ENCODE measurements at places on chromosomes 11 and 22.
A peak's percentile ranks its signal among the peaks of the same experiment; 100 is the strongest.

DNA sequence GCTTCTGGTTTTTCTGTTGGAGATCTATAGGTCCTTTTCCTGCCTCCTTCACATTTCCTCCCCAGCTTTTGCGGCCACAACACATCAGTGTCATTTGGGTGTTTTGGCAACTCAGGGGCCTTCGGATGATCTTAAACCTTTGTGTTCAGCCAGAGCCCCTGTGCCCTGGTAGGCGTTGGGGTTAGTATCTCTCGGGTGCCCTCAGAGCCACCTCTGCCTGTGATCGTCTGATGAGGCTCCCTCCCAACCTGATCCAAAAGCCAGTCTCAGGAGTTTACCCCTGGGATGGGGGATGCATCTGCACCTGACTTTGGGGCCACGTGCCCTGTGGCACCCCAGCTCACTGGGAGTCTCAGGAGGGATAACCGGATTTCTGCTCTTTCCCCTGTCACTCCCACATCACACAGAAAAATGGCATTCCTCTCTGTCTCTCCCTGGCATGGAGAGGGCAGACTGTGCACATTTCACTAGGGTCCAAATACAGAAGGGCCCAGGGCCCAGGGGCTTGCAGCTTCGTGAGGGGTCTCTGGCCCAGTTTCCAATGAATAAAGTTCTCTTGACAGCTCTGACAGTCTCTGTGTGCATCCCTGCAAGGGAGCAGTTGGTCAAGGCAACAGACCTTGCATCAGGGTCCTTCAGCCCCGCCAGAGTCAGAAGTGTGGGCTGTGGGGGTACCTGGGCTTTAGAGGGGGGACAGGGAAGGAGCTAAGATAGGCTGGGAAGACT lies 2.6 kb downstream of the RNF26 start:
- DNase-seq, result no peak

GRCh38 chr11:7353100-7353499 lies 101.4 kb downstream of the SYT9 start:
- DNase-seq, result no peak

DNA sequence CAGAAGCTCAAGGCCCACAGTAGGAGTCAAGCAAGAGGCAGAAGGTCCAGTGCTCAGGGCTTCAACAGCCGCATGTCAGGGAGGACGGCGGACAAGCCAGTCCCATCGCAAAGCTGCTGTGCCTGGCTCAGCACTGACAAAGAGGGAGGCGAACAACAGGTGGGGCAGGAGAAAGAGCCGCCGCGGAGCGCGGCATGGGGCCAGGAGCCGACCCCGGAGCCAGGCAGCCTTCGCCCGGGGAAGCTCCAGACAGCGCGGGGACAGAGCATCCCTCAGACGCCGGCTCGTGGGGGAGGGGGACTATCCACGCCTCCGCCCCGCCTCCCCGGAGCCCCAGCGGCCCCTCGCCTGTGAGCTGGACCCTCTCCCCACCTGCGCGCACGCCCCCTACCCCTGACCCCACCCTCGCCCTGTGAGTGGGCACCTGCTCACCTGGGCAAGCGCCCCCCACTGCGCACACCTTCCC lies 369 bp downstream of the DHCR7 start:
- DNase-seq, result no peak

DNA sequence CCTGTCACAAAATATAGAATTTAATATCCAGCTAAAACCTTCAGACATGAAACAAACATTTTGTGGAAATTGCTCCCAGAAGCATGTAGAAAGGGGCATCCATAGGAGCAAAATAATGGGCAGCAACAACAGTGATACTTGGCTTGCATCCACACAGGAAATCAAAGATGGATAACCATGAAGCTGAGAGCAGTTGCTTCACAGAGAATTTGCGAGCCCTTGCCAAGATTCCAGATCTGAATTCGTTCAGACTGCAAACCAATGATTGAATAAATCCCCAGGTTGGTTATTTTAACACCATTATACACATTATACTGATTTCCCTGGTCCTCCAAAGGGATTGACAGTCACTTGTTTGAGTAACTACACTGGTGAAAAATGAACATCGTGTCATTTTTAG lies 15.6 kb upstream of the OR51L1 start:
- no peak for DNase-seq

GRCh38 chr11:44577231-44577830 lies 11.9 kb downstream of the CD82 start:
- no peak for DNase-seq

GRCh38 chr11:72317982-72318381 lies 74.0 kb upstream of the PHOX2A start:
- DNase-seq, result no peak

DNA sequence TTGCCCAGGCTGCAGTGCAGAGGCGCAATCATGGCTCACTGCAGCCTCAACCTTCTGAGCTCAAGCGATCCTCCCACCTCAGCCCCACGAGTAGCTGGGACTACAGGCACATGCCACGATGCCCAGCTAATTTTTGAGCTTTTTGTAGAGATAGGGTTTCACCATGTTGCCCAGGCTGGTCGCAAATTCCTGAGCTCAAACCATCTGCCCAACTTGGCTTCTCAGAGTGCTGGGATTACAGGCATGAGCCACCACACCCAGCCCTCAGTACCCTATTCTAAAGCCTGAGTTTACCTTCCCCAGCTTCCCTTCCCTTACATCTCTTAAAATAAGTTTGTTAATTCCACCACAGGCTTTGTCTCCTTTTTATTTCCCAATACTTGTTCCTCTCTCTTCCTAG lies 59.1 kb downstream of the AMBRA1 start:
- no peak for DNase-seq

GRCh38 chr11:9590717-9591116 lies 17.2 kb downstream of the WEE1 start:
- DNase-seq, result no peak

GRCh38 chr11:43693069-43693468 lies 12.5 kb downstream of the HSD17B12 start:
- DNase-seq, result no peak

DNA sequence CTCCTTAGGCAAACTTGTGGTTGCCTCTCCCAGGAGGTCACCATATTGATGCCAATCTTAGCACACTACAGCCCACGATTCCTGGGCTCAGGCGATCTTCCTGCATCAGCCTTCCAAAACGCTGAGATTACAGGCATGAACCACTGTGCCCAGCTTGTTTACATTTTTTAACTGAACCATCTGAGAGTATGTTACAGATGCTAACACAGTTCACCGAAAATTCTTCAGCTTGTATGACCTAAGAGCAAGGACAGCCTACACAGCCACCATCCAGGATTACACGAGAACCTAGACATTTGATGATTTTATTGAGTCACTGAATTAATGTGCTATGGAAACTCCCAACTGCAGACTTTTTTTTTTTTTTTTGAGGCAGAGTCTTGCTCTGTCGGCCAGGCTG lies 5.8 kb upstream of the LGALS1 start:
- no peak for DNase-seq

GRCh38 chr11:6419009-6419631 lies at the start of gene APBB1:
APBB1 (minus strand) TSS chr11:6419094; CDS start chr11:6411347, 7,747 bp downstream.
- DNase-seq, result no peak

GRCh38 chr22:45341498-45341897 lies 31.8 kb downstream of the FAM118A start:
- no peak for DNase-seq

- DNase-seq, result no peak
These were observed 108.2 kb downstream of the SIK3 start for GRCh38 chr11:116990061-116990473.

GRCh38 chr11:128448981-128449713 lies 138.2 kb downstream of the ETS1 start:
- DNase-seq, result no peak

- no peak for DNase-seq
These were observed 11.6 kb downstream of the PPFIBP2 start for GRCh38 chr11:7525424-7525823.

DNA sequence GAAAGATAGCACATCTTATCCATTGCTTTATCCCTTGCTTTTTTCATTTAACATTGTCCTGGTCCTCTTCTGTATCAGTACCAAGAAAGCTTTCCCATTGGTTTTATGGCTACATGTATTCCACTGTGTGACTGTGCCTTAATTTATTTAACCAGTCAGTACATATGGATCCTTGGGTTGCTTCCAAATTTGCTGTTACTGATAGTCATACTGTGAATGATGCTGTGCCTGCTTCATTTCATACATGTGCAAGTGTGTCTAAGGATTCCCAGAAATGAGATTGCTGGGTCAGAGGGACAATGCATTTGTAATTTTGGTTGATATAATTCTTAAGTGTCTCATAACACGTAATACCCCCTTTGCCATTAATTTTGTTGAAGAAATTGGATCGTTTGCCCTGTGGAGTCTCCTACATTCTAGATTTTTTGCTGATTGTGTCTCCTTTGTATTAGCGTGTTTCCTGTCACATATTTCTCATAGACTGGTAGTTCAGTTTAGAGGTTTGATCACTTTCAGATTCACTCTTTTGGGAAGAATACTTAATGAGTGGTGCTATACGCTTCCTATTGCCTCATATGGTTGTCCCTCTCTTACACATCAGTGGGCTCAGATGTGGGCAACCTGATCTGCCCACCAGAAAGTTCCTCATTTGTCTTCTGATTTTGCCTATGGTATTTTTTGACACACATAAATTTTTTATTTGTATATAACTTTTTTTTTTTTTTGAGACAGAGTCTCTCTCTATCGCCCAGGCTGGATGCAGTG lies 35.3 kb downstream of the MYBPC3 start:
- DNase-seq, result no peak

DNA sequence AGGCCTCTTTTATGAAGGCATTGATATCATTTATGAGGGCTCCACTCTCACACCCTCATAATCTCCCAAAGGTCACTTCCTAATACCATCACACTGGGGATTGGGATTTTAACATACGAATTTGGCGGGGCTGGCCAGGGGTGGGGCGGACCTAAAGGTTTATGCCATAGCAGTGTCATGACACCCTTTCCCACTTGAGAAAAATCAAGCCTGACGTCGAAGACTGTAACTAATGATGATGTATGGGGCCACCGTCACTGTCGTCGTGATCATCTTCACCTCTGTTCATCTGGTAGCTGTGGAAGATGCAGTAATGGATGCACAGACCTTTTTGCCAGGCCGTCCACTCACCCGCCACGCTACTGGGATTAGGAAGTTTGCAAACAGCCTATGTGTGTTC lies 912.1 kb downstream of the TBC1D22A start:
- DNase-seq, result no peak

DNA sequence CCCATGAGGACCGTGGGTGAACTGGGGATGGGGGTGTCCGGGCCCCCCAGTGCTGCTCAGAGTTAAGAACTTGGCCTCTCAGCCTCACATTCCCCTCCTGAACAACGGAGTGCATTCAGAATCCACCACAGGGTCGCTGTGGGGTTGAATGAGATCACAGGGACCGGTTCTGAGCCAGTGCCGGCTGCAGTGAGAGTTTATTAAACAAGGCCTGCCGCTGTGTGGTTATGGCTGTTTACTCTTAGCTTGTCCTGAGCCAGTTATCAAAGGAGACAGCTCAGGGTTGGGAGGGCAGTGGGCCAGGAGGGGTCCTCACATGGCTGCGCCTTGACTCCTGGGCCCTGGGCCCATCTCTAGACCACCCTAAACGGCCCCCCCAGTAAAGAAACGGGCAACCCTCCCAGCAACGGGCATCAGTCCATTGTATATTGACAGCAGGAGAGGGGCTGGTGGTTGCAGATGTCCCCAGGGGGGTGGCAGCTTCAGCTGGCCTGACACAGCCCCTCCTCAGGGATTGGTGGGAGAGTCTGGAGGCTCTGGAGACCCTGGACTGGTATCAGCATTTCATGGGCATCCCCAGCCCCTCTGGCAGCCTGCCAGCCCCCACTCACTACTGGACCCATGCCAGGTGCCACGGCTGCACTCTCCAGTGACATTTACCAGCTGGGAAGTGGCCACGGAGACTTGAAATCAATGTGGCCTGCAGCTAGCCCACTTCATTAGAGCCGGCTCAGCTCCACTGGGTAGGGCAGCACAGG lies 15.1 kb upstream of the CABP7 start:
- no peak for DNase-seq

- DNase-seq, result no peak
These were observed 762 bp upstream of the TBC1D22A start for GRCh38 chr22:46761539-46762237.

DNA sequence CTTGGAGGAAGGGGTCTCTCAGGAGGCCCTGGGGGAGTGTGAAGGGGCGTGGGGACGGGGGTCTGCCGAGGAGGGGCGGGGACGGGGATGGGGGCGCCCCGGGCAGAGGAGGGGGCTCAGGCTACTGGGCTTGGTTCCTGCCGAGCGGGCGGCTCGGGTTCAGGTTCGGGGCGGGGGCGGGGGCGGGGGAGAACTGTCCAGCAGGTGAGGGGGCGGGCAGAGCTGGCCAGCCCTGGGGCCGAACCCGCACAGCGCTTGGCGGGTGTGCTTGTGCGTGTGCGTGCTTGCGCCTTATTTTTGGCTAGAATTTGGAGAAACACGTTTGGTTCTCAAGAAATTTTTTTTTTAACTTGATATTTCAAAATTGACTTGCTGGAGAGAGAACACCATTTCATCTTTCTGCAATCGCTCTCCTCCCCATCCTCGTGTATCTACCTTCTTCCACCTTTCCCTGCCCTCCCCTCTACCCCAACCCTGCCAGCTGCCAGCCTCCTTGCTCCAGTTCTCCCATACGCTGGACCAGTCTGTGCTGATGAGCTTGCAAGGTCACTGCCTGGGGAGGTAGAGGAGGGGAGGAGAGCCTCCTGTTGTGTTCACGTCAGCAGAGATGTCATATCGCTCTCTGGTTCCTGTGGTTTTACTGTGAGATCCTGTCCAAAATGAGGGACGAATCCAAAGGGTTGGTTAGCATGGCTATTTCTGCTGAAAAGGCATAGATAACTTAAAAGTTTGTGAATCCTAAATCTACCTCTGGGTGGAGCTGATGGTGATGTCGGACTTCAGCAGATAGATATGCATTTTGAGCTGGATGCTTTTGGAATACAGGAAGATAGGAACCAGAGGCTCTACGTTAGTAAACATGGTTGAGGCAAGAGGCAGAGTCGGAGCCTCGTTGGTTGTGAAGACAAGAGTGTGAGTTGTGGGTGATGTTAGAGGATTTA lies 668 bp downstream of the MADD start:
- DNase-seq, result no peak

- peak; percentile 86 for DNase-seq
These were observed 166.0 kb upstream of the RASSF10 start for GRCh38 chr11:12842933-12843636.
